Left renal pelvis (tissue), 4 donors: ENCODE measurements at places on chromosomes 16 and 17.

DNA sequence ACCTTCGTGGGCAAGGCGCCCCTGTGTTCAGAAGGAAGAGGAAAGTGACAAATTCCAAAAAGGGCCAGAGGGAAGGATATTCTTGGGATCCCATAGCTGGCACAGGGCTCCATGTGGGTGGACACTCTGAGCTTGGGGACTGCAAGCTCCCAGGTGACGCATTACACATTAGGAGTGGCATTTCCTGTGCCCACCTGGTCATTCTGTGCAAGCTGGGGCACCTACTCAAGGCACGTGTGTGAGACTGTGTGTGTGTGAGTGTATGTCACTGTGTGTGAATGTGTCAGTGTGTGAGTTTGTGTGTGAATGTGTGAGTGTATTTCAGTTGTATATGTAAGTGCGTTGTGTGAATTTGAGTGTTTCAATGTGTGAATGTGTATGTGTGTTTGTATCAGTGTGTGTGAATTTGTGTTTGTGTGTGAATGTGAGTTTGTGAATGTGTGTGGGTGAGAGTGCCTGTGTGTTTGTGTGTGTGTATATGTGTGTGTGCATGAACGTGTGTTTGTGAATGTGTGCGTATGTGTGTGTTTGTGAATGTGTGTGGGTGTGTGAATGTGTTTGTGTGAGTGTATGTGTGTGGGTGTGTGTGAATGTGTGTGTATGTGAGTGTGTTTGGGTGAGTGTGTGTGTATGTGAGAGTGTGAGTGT lies 1.6 kb upstream of the CD300A start:
- no peak for DNase-seq

GRCh38 chr17:6120351-6120750 lies 50.2 kb downstream of the WSCD1 start:
- DNase-seq = no peak

- DNase-seq = no peak
Observed at GRCh38 chr16:89101303-89102040, 7.8 kb downstream of the ACSF3 start.

DNA sequence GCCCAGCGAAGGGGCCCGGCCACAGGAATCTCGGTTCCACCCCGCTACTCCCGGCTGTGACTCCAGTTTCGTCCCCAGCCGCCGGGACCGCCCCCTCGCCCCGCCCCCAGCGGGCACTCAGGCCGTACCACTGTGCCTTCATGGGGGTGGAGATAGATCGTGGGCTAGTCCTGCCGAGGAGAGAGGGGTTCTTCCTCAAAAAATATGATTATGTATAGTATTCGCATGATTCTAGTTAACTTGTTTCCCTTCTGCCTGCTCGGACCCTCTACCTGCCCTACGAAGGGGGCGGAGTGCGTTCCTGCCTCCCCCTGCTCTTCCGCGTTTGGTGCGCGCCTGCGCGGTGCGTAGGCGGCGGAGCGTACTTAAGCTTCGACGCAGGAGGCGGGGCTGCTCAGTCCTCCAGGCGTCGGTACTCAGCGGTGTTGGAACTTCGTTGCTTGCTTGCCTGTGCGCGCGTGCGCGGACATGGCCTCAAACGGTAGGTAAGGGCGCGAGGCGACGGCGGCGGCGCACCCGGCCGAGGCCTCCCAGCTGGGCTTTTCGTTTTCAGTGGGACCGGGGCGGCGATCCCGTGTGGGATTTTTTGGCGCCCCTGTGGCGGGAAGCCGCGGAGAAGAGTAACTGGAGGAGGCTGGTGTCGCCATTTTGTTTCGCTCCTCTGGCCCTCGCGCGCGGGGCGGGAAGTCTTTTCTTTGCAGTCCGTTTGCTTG lies at the start of gene FUS:
Gene FUS, plus strand, starts transcription at position 393 of the 713 bp plus-strand sequence. Its CDS starts 76 bp downstream, at position 469.
- DNase-seq = peak; percentile 91

DNA sequence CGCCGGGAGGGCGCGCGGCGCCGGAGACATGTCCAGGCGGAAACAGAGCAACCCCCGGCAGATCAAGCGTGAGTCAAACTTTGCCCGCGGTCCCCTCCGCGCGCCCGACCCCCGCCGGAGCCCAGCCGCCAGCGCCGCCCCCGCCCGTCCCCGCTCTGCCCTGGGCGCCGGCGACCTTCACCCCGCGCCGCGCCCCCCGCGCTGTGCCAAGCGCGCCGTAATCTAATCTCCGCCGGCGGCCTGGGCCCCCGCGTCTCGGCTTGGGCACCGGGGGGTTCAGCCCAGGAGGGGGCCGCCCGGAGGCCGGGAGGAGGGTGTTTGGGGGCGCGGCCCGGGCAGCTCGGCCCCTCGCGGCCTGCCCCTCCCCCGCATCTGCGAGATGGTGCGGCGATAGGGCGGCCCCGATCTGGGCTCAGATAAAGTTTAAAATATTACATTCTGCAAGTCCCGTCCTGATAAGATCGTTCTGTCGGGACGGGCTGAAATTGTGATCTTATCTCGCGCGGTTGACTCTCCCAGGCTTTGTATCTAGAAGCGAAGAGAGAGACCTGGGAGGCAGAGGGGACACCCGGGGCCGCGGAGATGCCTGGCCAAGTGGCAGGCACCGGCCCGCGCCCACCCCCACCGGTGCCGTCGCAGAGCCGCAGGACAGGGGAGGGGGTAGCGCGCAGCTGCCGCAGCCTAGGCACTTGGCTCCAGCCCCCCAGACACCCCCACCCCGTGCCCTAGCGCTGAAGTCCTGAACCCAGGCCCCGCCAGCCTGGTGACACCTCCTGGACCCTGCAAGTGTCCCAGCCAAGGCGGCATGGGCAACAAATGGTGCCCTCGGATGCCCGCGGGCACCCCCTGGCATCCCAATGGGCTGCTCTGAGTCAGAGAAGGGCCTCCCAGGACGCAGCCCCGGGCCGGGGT lies 787 bp downstream of the ZFPM1 start:
- no peak for DNase-seq

DNA sequence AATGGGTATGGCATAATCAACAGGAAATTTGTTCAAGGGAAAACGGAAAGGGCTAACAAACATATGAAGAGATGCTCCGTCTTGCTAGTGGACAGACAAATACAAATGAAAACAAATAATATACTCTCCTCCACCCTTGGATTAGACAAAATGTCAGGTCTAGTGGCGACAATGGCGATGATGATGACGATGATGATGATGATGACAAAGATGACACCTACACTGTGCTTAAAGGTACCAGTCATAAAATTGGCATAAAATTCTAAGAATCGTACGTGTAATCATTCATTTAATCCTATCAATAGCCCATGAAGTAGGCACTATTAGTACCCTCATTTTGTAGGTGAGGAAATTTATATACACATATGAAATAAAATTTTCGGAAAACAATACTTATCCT lies 174.6 kb downstream of the PMP22 start:
- DNase-seq = no peak

DNA sequence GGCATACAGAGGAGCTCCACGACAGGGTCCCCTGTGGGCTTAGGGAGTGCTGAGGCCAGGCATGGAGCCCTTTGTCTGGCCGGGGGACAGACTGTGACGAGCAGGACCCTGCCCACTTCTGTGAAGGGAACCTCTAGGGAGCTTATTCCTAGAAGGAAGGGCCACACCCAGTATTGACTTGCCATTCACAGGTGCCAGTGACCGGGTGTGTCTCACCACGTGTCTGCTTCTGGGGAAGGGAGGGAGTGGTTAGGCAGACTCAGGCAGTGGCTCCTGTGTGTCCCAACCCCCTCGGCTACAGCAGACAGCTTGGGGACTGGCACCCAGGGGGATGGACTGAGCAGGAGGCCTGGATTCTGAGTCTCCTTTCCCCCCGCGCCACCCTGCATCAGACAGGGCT lies 57.2 kb downstream of the SOCS1 start:
- no peak for DNase-seq

DNA sequence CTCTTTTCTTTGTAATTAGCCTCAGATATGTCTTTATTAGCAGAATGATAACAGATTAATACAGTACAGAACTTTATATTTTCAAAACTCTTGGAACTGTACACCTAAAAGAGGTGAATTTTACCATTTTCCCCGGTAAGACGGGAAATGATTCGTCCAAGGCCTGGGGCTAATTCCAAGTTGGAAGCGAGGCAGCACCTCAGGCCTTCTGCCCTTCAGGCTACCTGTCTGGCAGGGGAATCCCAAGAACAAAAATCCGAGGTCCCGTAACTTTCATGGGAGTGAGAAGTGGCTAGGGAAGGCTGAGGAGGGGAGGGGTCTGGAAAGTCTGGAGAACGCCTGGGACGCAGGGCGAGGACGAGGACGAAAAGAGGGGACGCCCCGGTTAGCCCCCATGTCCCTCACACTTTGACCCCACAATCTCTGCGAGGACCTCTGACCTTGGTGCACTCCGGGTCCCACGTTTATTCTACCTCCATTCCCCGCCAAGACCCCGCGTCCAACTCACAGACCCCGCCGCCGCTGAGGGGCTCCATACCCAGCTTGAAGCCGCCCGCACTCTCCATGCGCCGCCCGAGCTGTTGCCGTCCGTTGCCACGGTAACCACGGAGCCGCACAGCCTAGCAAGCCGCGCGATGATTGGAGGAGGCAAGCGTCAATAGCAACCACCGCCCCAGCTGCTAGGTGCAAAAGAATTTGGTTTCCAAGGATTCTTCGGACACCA lies at the start of gene HYDIN:
Gene HYDIN, minus strand, starts transcription at position 601 of the 724 bp plus-strand sequence. CDS start 43,827 bp downstream, outside the sequence.
- DNase-seq = peak; percentile 70

GRCh38 chr16:2233872-2234812 lies 2.1 kb upstream of the DNASE1L2 start:
- DNase-seq = no peak
